ENCODE measurements at places on chromosomes 1 and 21. TPM values are rescaled to one million over a fixed set of nuclear protein-coding genes. Genes with fewer than 3 reads are reported as not detected.

MLLT11 gene
- total RNA-seq: 2.8 TPM

KIF21B gene
- 0.29 TPM for total RNA-seq

SSU72 gene
- 111 TPM for total RNA-seq

PLD5 gene
- total RNA-seq: not detected

UBL4B gene
- total RNA-seq: not detected

OPTC gene
- total RNA-seq: not detected

HES3 gene
- not detected for total RNA-seq
